ENCODE measurements at places on chromosomes 3 and 15.

GRCh38 chr15:44726136-44726535 is 10.2 kb upstream of the TRIM69 start:
- peak; percentile 16 for DNase-seq

DNA sequence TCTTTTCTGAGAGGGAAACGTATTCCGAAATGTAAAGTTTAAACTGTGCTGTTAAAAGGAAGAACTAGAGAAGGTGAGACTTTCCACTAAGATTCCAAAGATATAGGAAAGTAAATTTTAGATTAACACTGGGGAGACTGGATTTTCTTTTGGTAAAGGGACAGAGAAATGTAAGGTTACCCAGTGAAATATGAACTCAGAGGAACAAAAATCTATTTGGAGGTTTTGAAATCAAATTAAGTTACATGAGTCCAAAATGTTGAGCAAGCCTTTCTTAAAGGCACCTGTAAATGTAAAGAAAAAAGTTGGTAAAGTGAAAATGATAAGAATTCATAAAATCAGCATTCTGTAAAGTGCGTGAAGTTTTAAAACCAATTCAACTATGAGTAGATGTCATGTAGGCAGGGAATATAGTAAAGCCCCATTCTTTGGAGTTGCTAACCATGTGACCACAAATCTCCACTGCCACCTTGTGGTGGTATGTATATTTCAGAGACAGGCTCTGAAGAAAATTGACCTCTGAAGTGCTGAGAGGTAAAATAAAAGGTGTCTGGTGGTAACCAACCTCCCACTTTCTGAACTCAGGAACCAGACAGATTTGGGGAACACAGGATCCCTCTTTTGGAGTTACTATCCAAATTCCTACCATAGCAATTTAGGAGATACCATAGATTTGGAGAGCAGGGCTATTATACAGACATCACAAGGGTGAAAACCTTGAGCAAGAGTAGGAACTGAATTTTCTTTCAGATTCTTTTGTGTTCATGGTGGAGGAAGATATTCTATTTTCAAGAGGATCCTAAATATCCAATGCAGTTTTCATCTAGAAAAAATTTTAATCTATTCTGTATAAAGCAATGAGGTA is 215.3 kb downstream of the ROBO2 start:
- peak; percentile 41 for DNase-seq

GRCh38 chr3:109396806-109397205 is 59.5 kb upstream of the DPPA4 start:
- no peak for DNase-seq

GRCh38 chr15:90872486-90873184 is 4.2 kb downstream of the FURIN start:
- peak; percentile 51 for DNase-seq

DNA sequence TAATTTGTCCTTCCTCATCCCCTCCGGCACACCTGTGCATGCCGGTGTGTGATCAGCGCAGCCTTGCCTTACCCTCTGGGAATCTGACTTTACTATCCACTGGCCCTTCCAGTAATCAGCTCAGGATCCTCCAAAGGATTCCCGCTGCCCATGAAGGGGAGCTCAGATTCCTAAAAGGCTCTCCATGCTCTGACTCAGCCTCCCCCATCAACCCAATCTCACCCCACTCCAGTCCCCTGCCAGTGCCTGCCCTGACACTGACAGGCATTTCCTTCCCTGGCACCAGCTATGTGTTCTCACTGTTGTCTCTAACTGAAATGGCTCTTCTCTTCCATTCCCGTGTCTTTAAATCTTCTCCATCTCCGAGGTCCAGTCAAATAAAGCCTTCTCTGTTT is 7.3 kb upstream of the BCL2A1 start:
- DNase-seq: no peak

DNA sequence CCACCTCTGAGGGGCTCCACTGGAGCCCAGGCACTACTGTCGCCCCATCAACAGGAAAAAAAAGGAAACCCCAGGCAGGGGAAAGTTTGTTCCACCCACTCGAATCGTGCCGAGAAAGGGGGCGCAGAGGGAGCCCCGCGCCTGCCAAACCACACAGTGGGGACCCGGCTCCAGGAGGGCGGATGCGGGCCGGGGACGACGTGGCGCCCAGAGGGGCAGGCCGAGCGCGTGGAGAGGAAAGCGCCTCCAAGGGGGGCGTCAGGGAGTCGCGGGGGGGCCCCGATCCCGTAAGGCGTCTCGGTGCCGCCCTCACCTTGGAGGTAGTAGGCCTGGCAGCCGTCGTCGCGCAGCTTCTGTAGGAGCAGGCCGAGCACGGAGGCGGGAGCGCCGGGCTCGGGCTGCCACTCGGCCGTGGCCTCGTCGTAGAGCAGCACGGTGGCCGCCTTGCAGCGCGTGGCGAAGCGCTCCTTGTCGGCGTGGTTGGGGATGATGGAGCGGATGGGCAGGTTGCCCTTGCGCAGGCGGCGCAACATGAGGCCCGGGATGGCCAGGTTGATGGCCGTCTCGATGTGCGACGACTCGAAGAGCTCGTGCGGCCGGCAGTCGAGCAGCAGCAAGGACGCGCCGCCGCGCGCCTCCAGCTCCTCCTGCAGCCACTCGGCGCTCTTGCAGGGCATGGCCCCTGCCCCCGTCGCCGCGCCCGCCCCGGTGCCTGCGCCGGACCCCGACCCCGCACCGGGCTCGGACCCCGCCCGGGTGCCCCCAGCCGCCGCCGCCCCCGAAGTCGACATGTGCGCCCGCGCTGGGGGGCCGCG is 627 bp downstream of the DUSP7 start:
- DNase-seq: peak; percentile 23

GRCh38 chr3:14798231-14798630 is 20.5 kb upstream of the FGD5 start:
- DNase-seq: no peak

GRCh38 chr3:138919325-138919724 is 27.6 kb downstream of the FOXL2 start:
- no peak for DNase-seq

GRCh38 chr3:23723930-23724329 is 81.8 kb upstream of the UBE2E1 start:
- peak; percentile 98 for DNase-seq

DNA sequence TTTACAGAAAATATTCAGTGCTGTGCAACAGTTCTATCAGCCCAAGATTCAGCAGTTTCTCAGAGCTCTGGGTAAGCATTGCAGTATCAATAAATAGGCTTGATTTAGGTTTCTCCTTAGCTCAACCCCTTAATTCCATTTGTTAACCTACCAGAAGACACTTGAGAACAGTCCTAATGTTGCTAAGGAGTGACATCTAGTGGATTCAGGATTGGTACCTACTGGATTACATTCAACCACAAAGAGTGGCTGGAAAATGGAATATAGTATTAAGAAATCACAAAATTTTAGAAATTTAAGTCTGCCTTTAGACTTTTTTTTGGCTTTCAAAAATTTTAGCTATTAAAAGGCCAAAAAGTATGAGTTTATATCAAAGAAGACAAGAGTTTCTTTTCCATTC is 34.7 kb downstream of the POLG start:
- DNase-seq: no peak

DNA sequence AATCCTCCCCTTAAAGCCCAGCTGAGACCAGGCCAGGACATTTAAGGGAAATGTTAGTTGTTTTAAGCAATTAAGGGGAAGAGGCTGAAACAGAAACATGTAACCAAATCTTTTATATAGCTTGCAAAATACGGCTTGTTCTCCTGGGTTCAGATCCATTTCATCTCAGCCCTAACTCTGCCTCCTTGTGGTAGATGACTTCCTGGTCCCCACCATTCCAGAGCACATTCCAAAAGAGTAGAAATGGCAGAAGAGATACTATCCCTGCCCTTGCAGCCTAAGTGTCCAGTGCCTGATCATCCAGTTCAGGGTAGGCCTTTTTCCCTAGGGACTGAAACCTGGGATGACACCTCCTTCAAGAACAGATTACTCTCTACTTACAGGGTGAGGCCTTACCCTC is 266.2 kb upstream of the VEPH1 start:
- DNase-seq: no peak

- DNase-seq: peak; percentile 83
Measured at GRCh38 chr15:68205954-68206539, 915 bp upstream of the CALML4 start.

- no peak for DNase-seq
Measured at GRCh38 chr3:21847005-21847404, 96.0 kb upstream of the ZNF385D start.

DNA sequence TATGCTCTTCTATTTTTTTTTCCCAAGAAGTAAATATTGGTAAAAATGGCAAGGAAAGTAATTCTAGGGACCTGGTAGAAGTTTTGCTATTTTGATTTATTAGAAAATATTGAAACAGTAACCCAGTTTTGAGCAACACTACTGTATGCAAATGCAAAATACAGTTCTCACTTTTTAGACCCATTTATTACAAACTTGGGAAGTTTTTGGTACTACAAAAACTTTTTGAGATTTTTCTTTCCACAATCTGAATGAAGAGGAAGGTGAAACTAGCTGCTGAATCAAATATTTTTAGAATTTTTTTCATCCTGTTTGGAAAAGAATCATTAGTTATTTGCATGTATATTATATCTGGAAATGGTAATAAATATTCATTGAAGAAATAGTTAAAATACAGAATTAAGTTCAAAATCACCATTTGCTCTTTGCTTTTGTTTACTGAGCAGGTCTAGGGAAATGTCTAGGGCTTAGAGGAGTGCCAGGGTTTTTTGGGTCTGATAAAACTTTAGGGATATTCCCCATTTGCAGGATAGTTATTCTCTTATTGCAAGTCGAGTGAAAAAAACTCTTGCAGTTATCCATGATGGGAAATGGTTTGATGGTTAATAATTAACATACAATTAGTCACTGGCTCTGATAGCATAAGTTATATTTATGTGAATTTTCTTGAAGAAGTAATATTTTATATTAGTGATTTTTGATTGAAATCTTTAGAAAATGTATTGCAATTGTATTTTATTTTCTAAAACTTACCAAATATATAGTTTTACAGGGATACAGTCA is 47.0 kb downstream of the TCF12 start:
- DNase-seq: no peak

DNA sequence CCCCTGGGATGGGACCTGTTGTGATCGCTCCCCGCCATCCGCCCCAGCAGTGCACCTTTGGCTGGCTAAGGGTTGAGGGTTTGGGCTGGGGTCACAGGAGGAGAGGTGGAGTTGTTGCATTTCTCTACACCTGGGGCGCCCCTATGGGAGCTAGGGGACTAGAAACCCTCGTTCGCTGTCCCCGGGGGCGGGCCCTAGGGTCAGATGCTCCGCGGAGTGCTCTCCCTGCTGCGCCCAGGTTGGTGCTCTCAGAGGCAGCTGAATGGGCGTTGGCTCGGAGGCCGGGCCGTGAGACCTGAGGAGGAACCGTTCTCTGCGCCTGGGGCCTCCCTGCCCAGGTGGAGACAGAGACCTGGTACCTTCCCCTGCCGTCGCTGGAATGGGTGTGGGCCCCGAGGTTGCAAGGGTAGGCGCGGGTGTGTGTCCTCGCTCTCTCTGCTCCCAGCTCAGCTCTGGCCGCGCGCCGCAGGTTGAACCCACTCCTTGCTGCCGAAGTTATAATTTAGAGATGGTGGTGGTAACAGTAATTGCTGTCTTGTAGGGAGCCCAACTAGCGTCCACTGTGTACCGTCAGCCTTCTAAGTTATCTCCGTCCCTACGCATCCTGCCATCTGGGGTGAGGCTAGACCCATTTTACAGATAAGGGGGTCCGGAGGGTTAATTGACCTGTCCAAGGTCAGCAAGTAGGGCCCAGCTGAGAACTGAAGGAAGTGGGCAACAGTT is 965 bp downstream of the FLNB start:
- no peak for DNase-seq

DNA sequence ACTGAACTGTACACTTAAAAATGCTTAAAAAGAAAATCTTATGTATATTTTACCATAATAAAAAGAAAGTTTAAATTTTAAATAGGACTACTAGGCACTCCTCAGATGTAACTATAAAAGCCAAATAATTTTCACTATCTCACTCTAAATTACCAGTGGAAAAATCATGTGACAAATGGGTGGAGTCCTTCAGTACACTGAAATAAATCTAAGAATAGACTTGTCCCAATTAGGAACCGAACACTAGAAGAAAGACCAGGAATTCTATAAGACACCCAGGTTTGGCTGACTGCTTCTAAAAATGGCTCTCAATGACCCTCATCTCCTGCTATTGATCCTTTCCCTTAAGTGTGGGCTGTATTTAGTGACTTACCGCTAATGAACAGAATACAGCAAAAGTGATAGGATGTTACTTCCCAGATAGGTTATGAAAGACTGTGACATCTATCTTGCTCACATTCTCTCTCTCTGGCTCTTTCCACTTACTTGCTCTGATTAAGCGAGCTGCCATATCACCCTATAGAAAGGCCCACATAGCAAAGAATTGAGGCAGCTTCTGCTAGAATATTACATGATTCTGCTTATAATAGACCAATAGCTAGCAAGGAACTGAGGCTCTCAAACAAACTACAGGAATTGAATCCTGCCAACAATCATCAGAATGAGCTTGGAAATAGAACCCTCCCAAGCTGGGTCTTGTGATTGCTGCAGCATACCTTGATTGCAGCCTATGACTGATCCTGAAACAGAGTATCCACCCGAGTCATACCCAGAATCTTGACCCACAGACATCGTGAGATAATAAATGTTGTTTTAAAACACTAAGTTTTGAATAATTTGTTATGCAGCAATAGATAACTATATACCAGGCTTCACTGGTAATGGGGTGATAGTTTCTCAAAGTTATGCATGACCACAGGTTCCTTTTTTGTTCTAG is 16.9 kb downstream of the TTBK2 start:
- no peak for DNase-seq

GRCh38 chr3:70855149-70855548 is 542.7 kb upstream of the MDFIC2 start:
- no peak for DNase-seq

GRCh38 chr3:140004271-140004670 is 69.3 kb downstream of the CLSTN2 start:
- no peak for DNase-seq

DNA sequence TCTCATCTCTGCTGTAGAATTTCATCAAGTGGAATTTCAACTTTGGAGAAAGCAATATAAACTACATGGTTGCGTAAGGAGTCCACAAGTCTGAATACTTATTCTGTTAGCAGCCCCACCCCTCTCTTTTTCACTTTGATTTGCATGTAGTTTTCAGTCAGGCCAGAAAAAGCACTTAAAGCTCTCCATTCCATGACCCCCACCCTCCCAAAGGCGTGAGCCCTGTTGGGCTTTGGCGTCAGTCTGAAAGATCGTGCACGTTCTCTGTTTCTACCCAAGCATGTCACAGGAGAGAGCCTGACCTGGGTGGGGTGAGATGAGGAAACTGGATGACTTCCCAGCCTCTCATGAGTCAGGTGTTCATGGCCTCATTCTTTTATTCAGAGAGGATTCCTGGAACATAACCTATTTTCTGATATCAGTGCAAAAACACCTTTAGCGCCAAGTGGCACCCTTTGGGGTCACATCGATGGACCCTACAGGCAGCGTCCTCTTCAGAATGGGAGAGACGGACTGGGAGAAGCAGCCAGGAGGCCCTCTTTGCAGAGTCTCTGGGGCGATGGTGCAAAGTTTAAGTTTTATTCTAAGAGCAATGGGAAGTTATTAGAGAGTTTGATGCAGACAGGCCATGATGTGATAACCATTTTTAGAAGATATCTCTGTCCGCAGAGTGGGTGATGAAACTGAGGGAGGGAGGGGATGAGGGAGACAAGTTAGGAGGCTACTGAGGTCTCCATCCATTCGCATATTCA is 55.8 kb downstream of the LSM3 start:
- DNase-seq: no peak

All from MV-4-11 (cell line).